Non-pigmented ciliary epithelial cell (primary cell): ENCODE measurements at places on chromosomes 1 and 21.

DNA sequence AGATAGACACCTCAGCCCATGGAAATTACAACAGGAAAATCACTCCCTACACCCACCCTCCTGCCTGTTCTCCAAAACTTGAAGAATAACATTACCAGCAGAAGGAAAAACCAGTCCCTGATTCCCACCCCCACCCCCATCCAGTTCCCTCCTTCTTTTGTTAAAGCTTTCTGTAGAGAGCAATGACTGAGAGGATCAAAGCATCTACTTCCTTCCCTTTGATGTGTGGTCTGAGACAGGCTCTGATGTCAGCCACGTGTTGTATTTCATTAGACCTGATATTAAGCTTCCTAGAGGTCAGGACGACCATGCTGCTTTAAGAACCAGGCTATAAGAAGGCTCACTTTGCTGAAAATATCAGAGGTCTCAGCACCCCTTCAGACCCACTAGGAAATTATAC is 73.9 kb upstream of the HAO2 start:
- DNase-seq, result no peak

DNA sequence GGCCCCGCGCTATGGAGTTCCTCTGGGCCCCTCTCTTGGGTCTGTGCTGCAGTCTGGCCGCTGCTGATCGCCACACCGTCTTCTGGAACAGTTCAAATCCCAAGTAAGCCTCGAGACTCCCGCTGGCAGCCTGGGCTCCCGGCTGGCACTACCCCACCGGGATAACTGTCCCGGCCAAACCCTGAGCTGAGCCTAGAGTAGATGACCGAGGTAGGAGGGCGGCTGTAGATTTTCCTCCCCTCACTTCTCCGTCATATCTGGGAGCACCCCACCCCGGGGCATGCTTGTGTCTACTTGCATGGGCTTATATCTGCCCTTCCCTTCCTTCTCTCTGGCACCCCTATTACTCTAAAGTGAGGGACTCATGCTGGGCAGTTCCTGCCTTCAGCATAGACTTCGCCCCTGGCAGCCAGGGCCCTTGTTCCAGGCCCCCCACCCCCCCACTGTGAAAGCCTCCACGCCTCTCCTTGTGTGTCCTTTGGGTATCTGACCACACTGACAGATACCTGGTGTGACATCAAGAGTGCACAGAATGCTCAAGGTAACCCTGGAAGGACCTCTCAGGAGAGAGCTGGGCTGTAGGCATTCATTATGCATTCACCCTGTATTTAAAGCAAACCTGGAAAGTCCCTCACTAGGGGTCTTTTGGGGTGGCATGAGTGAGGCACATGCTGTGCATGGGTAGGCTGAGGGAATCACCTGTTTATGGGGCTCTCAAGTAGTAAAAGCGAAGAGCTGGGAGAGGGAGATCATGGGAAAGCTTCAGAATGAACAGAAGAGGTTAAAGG is 485 bp downstream of the EFNA1 start:
- no peak for DNase-seq

DNA sequence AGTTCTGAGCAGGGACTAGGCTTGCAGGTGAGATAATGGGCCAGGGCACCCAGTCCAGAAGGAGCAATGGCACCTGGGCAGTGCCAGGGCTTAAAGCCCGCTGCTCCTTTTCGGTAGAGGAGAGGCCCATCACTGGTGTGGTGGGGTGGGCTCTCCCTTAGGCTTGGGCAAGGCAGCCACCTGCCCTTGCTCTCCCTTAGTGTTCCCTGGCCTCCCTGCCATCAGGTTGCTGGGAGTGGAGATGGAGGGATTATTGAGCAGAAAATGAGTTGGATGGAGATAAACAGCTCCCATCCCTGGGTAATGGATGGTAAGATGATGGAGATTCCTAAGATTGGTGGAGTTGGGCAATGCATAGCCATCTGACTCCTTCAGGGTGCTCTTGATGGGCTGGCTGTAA is 7.9 kb downstream of the MYOG start:
- no peak for DNase-seq

- DNase-seq, result no peak
Measured at GRCh38 chr1:114503916-114504422, 7.0 kb downstream of the TRIM33 start.

DNA sequence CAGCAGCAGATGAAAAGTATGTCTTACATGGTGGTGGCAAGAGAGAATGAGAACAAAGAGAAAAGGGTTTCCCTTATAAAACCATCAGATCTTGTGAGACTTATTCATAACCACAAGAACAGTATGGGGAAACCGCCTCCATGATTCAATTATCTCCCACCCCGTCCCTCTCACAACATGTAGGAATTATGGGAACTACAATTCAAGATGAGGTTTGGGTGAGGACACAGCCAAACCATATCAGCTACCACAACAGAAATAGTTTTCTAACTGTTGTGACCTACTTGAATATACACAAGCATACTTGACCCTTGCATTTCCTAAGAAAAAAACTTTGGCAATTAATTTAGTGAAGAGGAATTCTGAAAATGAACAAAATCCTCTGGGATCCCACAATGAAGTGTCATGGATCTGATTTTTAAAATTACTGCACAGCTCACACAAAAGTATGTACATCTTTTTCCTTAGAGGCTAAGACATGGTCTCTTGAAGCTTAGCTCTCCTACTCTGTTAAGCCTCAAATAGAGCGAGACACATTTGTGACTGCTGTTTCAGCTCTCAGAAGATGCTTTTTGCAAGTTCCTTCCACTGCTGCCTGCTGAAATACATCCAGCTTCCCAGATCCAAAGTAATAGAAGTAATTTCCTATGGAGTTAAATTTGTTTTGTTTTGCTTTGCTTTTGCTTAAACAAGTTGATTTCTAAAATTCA is 265.8 kb downstream of the DPYD start:
- DNase-seq, result no peak

DNA sequence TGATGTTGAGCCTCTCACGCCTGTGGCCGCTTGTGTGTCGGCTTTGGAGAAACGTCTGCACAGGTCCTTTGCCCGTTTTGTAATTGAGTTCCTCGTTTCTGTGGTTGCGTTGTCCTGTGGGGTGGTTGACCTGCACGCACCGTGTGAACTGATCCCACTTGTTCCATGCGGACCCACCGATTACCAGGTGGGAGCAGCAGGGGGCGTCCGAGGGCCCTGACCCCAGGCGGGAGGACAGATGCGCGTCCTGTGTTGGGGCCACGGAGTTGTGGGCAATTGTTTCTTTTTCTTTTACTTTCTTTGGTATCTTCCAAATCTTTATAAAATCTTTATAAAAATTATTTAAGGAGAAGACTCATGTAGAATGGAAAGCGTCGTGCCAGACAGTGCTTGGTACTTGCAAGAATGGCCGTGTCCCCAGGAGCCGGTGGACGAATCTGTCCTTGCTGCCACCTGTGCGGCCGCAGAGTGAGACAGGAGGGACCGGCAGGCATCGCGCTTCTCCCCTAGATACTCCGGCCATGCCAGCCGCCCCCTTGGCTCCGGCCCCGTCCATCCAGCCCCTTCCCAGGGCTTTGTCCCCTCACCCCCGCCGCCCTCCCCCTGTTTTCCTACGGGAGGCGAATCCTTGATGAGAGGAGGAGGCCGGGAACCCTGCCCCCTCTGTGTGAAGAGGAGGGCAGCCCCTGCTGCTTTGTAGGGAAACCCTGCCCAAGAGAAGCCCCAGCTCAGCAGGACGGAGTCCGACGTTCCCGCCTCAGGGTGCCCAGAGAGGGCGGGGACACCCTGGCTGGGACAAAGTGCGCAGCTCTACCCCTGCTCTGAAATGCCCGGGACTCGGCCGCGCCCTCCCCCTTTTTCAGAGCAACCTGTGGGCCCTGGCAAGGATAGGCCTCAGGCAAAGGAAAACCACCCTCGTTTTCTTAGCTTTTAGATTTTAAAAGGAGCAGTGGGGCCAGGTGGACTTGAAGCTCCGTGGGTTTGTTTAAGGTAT is 41.7 kb downstream of the PRKCZ start:
- no peak for DNase-seq

GRCh38 chr1:187771396-187771795 is 942.6 kb downstream of the PLA2G4A start:
- no peak for DNase-seq

DNA sequence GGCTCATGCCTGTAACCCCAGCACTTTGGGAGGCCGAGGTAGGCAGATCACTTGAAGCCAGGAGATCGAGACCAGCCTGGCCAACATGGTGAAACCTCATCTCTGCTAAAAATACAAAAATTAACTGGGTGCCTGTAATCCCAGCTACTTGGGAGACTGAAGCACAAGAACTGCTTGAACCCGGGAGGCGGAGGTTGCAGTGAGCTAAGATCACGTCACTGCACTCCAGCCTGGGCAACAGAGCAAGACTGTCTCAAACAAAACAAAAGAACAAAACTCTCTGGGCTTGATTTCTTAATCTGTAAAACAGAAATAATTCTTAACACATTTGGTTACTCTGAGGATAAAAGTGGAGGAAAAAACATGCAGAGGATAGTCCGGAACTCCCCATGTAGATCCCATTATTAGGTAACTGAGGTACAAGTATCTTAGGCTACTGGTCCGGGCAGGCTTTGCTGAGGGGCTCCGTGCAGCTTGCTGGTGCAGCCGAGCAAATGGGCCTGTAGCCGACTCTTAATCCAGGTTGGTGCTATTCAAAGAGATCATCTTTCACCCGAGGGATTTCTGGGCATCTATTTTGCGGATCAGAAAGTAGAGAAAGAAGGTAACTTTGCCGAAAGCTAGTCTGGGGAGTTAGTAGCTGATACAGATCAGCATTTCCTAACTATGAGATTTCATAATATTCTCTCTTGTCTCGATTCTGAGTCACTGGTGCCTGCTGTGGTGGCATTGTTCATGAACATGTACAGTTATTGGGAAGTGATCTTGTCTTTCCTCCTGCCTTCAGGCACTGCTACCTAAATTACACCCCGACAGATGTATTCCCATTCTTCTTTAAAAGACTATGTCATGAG is 56.8 kb downstream of the NFIA start:
- DNase-seq, result no peak

GRCh38 chr1:17633654-17634053 is 94.2 kb downstream of the ARHGEF10L start:
- DNase-seq, result no peak

DNA sequence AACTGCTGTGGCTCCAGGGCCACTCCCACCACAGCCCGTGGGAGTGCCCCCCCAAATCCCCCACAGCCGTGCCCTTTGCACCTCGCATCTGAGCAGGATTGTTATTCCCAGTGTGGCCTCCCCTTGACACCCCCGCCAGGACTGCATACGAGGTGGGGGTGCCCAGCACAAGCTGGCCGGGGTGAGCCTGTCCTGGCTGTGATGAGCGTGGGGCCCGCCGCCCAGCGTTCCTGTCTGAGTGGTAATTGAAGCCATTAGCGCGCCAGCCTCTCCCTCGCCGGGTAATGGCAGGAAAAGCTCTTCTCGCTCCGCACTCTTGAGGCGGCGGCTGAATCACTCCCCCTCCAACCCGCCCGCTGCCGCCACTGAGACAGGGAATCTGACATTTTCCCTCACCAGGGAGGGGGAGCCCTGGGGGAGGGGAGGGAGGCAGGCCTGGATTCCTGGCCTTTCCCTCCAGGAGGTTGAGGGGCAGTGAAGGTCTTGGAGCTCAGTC is 27.7 kb downstream of the PTPRF start:
- no peak for DNase-seq

DNA sequence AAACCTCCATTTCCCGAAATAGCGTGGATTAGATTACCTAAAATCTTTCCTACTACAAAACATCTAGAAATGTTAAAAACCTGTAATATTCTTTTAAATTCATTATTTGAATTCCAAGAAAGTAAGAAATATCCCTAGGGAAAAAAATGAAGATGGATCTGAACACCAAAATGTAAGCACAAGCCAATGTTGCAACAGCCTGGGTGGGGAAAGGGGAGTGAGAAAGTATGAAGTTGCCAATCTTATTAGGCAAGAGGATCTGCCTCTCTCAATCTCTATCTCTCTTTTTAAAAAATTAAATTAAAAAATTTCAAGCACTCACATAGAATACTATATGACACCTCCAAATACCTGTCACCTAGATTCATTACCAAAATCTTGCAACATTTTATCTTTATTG is 74.9 kb upstream of the IRF2BP2 start:
- no peak for DNase-seq

DNA sequence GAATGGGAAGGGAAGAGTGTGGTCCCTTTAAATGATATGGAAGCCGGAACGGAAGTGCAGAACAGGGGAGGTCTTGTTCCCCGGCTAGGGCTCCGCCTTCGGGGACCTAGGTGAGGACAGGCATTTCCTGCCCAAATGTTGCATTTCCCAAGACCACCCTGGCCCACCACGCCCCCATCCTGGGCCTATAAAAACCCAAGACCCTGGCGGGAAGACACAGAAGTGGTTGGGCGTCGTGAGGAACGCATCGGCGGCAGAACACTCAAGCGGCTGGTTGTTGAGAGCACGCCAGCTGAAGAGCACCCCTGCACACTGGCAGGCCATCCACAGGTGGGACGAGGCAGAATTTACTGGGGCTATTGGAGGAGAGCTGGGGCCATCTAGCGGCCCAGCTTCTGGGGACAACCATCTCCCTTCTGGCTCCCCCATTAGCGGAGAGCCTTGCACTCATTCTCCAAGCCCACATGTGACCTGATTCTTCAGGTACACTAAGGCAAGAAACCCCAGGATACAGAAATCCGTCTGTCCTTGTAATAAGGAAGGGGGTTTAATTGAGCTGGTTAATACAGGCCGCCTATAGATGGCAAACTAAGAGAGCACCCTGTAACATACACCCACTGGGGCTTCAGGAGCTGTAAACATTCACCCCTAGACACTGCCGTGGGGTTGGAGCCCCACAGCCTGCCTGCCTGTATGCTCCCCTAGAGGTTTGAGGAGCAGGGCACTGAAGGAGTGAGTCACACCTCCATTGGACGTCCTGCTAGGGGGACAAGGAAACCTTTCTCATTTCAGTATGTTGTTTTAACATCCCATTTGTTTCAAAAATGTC is 1327.9 kb downstream of the BRINP3 start:
- DNase-seq, result no peak

GRCh38 chr1:184191181-184191621 is 139.7 kb downstream of the TSEN15 start:
- DNase-seq, result peak; percentile 30

GRCh38 chr1:230818367-230818766 is 50.0 kb downstream of the C1orf198 start:
- DNase-seq, result no peak

GRCh38 chr1:22704440-22705067 is 6.1 kb upstream of the EPHB2 start:
- DNase-seq, result peak; percentile 51

GRCh38 chr1:51516649-51517158 is 2.4 kb downstream of the EPS15 start:
- DNase-seq, result no peak

DNA sequence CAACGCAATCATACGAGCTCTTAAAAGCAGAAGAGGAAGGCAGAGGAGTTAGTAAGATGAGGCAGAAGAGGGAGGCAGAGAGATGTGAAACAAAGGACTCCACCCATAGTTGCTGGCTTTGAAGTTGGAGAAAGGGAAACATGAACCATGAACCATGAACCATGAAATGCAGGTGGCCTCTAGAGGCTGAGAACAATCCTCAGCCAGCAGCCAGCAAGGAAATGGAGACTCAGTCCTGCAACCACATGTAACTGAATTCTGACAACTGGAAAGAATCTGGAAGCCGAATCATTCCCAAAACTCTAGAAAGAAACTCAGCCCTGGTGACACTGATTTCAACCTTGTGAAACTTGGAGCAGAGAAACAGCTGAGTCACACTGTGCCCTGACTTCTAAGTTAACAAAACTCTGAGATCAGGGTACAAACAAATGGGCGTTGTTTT is 10.1 kb downstream of the DIPK1A start:
- no peak for DNase-seq

- DNase-seq, result no peak
Measured at GRCh38 chr1:201769966-201770365, 59.0 kb upstream of the IPO9 start.
